ENCODE measurements at places on chromosomes 1 and 21. TPM values are rescaled to one million over a fixed set of nuclear protein-coding genes. Genes with fewer than 3 reads are reported as not detected.

DIO1 gene
- total RNA-seq, result not detected

PLA2G2D gene
- not detected for total RNA-seq

GPR61 gene
- 4.8 TPM for total RNA-seq

SLC19A1 gene
- 21.7 TPM for total RNA-seq

HSF2BP gene
- 2.9 TPM for total RNA-seq

LCE3D gene
- total RNA-seq, result not detected

SLC9C2 gene
- total RNA-seq, result not detected

Measured in camera-type eye (tissue), 1 donor.